ENCODE measurements at places on chromosomes 12 and 14. TPM values are rescaled to one million over a fixed set of nuclear protein-coding genes. Genes with fewer than 3 reads are reported as not detected.

CLEC2B gene
- total RNA-seq, result 55.8 TPM

EFCAB11 gene
- total RNA-seq, result 7.1 TPM

- H3K36me3 ChIP-seq, result peaks cover 45% of the 10 kb centered on the region
- H3K4me3 ChIP-seq, result no peak overlapping the region
- no peak for DNase-seq
- H3K27ac ChIP-seq, result peak overlapping the region; percentile 81
- H3K27me3 ChIP-seq, result no peaks in the 10 kb centered on the region
These were observed 7.6 kb downstream of the PNP start for GRCh38 chr14:20476776-20477175.

DNA sequence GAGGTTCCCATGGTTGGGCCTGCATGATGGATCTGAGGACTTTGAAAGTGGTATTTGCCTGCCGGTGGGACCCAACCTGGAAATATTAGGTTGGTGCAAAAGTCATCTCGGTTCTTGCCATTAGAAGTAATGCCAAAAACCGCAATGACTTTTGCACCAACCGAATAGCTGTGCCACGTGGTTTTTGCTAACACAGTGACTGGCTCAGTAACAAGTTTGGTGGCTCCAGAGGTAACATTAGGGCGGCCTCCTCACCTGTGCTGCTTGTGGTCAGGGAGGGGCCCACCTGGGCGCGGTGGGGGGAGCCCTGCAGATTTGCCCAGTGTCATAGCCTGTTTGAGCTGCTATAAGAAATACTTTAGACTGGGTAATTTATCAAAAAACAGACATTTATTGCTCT is 1.8 kb downstream of the BDKRB2 start:
- no peak overlapping the region for H3K27ac ChIP-seq
- H3K27me3 ChIP-seq, result peaks cover 6% of the 10 kb centered on the region
- no peaks in the 10 kb centered on the region for H3K36me3 ChIP-seq
- DNase-seq, result no peak

MUCL1 gene
- total RNA-seq, result not detected

- no peak overlapping the region for H3K27ac ChIP-seq
- no peaks in the 10 kb centered on the region for H3K27me3 ChIP-seq
- no peak overlapping the region for H3K4me3 ChIP-seq
- DNase-seq, result no peak
- H3K4me1 ChIP-seq, result no peaks in the 10 kb centered on the region
These were observed 66.5 kb downstream of the AVPR1A start for GRCh38 chr12:63084501-63084900.

RPS6KL1 gene
- total RNA-seq, result 1.7 TPM

- H3K4me1 ChIP-seq, result peaks cover 14% of the 10 kb centered on the region
- no peak for DNase-seq
- H3K4me3 ChIP-seq, result peak overlapping the region; percentile 36
- H3K36me3 ChIP-seq, result no peaks in the 10 kb centered on the region
These were observed 1.4 kb downstream of the PRKD1 start for GRCh38 chr14:29926228-29926627.

C12orf50 gene
- 0.17 TPM for total RNA-seq

Data from spleen (tissue), 13 donors.